Daoy (cell line): ENCODE measurements at places on chromosomes 1 and 21. TPM values are rescaled to one million over a fixed set of nuclear protein-coding genes. Genes with fewer than 3 reads are reported as not detected.
A peak's percentile ranks its signal among the peaks of the same experiment; 100 is the strongest.

DNA sequence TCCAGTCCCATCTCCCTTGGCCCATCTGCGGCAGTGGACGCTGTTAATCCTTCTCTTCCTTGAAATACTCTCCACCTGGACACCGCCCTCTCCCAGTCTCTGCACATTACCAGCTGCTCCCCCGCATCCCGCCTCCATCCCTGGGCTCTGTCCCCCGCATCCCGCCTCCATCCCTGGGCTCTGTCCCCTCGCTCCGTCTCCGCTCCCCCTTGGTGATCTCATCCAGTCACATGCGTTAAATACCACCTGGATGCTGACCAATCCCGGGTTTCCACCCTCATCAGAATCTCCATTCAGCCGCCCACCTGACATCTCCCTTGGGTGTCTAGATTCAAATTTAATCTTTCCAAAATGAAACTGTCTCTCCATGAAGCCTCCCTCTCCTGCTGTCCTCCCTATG, 106.1 kb downstream of the PRDM2 start:
- no peak for DNase-seq

DNA sequence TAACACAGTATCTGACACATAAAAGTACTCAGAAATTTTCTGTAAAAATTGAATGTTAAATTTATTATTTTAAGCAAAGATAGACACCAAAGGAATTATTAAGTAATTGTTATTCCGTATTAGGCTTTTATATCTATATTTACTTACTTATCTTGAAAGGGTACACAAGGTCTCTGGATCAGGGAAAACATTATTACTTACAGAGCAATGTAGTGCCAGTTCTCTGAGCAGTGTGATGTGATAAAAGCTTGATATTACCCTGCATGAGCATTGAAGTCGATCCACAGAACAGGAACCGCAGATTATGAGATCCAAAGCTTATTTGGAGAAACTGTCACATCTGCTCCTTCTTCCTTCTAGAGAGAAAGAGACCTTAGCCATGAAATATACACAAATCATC, 637.9 kb upstream of the RGS18 start:
- DNase-seq: no peak

GRCh38 chr1:15418806-15419515, 9.3 kb downstream of the EFHD2 start:
- DNase-seq: peak; percentile 78

Gene FMO5
- total RNA-seq: 1.7 TPM in 1 of 2 replicates, not detected in the other

GRCh38 chr1:218025454-218025853, 259.6 kb upstream of the RRP15 start:
- DNase-seq: peak; percentile 17

- DNase-seq: no peak
These were observed 33.9 kb upstream of the LBR start for GRCh38 chr1:225461533-225462428.

DNA sequence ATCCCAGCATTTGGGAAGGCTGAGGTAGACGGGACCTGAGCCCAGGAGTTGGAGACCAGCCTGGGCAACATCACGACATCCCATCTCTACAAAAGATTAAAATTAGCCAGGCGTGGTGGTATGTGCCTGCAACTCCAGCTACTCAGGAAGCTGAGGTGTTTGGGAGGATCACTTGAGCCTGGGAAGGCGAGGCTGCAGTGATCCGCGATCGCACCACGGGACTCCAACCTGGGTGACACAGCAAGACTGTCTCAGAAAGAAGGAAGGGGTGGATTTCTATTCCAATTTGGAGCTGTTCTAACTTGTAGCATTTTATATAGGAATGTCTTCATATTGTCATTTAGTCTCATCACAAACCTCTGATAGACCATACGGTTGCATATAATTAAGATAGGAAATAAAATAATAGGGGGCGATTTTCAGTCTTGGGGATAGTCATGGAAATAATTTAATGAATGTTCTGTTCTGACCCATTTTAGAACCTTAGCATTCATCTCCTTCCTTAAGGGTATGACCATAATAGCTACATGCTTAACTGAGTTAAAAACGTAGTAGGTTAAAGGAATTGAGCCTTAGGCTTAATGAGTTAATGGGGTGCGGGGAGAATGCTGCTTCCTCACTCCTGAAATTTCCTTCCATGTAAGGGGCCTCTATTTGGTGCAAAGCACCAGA, 93.1 kb downstream of the ADCY10 start:
- DNase-seq: peak; percentile 46

Gene DISP3
- 0.11 and 0.48 TPM in 2 replicates for total RNA-seq

Gene FAM20B
- 30.9 and 38.5 TPM in 2 replicates for total RNA-seq

- no peak for DNase-seq
These were observed 30.5 kb downstream of the C4BPA start for GRCh38 chr1:207134581-207134980.

GRCh38 chr1:110477445-110477957, 26.6 kb downstream of the PROK1 start:
- peak; percentile 69 for DNase-seq

DNA sequence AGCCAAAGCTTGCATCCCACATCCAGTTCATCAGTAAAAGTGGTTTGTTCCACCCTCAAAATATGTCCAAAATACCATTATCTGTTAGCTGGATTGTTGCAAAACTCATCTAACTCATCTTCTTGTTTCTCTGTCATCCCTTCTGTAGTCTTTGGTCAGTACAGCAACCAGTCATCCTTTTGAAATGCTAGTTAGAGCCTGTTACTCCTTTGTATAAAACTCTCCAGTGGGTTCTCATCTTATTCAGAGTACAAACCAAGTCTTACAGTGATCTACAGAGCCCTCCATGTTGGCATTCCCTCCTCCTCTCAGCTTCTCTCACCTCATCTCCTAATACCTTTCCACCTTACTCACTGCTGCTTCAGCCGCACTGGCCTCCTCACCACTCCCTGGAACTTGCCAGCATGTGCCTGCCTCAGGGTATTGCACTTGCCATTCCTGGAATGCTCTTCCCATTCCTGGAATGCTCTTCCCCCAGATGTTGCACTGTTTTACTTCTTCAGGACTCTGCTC, 70.6 kb downstream of the LAMC1 start:
- DNase-seq: peak; percentile 75

Gene ACKR1
- total RNA-seq: not detected in 2 replicates

DNA sequence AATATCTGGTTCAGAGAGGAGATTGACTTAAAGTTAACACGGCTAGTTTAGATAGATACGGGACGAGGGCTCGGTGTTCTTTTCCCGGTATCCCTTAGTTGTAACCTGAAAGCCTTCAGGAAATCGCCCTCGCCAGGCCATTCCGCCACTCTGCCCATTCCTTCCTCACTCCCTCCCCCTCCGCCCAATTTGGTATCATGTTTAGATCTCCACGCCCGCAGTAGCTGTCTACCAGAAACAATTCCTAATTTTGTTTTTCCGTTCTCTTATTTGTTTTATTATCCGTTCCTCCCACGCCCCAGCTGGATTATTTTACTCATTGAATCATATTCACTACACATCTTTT, 685 bp upstream of the VAMP4 start:
- peak; percentile 69 for DNase-seq

Gene OR2T29
- total RNA-seq: not detected in 2 replicates

GRCh38 chr1:112528076-112528475, 19.3 kb downstream of the WNT2B start:
- no peak for DNase-seq

GRCh38 chr1:150650193-150650592, 20.8 kb upstream of the ENSA start:
- DNase-seq: no peak

- DNase-seq: peak; percentile 33
These were observed at the start of gene UAP1 for GRCh38 chr1:162561616-162562469. TSS of gene UAP1 (plus strand) at chr1:162561722. CDS start at chr1:162566069, 4,347 bp downstream.

Gene LCE1D
- total RNA-seq: not detected in 2 replicates

- DNase-seq: no peak
These were observed 31.6 kb downstream of the KRTAP20-3 start for GRCh38 chr21:30674312-30674711.

Gene HSD3B1
- total RNA-seq: not detected in 2 replicates

DNA sequence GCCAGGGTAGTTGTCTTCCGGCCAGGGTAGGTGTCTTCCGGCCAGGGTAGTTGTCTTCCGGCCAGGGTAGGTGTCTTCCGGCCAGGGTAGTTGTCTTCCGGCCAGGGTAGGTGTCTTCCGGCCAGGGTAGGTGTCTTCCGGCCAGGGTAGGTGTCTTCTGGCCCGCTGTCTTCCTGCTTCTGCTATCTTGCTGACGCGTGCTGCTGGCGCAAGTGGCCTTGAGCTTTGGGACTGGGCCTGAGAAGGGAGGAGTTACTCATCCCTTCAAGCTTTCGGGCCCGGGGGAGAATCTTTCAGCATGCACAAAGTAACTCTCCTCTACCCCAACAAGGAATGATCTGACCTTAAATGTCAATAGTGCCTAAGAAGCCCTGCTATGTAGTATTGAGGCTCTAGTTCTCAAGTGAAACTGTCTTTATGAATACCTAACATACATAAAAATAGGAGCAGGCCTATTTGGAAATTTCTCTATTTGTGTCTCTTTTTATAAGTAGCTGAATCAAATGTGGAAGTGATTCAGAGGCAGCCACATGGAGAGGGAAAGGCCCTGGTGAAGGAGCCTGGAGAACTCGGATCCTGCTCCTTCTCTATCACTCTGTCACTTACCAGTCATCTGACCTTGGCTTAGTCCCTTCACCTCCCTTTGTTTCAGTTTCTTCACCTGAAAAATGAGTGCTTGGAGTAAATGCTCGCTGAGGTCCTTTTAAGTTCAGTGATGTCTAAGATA, 65.6 kb downstream of the RGL1 start:
- no peak for DNase-seq

- DNase-seq: no peak
These were observed 190.5 kb upstream of the C1orf174 start for GRCh38 chr1:4090556-4090955.

DNA sequence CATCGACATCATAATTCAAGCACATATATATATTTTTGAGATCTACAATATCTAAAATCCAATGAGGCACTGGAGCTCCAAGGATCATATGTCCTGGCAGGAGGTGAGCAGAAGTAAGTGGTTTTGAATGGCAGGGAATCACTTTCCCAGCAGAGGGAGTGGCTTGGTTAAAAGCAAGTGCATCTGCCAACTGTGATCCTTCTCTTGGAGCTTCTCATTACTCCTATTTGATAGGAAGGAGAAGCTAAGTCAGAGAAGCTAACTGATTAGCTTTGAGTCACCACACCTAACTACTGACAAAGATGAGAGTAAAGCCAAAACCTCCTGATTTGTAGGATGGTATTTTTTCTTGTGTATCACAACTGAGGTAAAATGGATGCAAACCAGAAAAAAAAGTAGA, 55.0 kb downstream of the ALG14 start:
- no peak for DNase-seq

Gene ZNF697
- total RNA-seq: 16.6 and 18.1 TPM in 2 replicates
